ENCODE measurements at places on chromosomes 11 and 22.

GRCh38 chr11:134150195-134150903, 73.4 kb downstream of the NCAPD3 start:
- no peak for DNase-seq

- DNase-seq, result no peak
Observed at GRCh38 chr11:75558939-75559843, 2.9 kb upstream of the SERPINH1 start.

DNA sequence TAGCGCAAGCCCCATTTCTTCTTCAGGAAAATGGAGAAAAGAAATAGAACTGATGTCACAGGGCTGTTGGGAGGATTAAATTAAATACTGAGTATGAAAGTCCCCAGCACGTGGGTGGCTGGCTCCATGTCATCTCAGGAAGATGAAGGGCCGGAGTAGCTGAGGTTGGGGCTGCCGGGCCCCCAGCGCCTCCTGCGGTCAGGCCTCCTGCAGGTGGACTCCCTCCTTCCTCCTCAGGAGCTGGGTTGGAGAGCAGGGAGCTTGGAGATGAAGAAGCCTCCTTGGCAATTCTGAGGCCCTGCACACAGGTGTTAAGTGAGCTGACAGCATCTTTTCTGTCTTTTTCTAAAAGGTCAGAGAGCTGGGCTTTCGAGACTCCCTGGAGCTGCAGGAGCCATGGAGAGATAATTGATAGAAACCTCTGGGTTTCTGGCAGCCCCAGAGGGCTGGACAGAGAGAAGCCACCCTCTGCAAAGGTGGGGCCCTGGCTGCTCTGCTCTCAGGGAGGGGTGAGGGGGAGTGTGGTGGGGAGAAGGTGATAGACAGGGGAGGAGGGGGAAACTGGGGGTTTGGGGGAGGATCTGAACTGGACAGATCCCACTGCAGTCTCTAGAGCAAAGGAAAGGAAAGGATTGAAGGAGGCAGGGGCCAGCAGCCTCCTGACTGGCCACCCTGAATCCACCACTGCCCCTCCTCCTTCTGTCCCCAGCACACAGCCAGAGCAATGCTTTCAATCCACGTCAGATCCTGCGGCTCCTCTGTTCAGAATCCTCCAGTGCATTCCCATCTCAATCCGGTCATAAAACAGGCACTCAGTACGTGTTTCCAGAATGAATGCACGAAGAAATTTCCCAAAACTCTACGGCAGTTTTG, 210.8 kb downstream of the CEP164 start:
- DNase-seq, result no peak

- no peak for DNase-seq
Observed at GRCh38 chr11:93591247-93591898, 48.2 kb upstream of the SMCO4 start.

- no peak for DNase-seq
Observed at GRCh38 chr11:34671946-34672345, 51.1 kb downstream of the EHF start.

GRCh38 chr11:47711816-47712215, 3.4 kb downstream of the AGBL2 start:
- no peak for DNase-seq

DNA sequence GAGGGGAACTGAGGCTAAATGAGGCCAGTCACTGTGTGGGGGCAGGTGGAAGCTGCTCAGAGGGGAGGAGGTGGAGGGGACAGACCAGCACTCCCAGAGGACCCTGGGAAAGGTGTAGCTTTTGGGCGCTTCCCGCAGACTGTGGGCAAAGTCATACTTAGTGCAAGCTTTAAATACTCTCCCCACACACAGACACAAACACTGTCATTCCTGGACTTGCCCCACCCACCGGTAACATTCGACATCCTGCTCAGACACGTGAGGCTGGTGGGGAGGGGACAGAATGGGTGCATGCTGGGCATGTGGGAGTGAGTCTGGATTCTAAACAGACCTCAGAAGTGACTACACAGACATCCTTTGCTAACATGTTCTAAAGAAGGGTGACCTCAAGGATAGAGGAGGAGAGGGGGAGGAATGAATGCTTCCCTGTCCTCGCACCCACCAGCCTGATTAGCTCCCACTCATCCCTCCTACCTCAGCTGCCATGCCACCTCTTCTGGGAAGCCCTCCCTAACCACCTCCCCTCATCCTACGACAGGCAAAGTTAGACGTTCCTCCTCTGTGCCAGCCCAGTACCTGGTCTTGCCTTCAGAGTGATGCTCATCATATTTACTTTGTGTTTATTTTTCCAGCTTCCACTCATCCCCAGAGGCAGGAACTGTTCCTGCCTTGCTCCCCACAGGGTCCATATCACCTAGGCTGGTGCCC, 22.2 kb downstream of the TSKU start:
- DNase-seq, result no peak

DNA sequence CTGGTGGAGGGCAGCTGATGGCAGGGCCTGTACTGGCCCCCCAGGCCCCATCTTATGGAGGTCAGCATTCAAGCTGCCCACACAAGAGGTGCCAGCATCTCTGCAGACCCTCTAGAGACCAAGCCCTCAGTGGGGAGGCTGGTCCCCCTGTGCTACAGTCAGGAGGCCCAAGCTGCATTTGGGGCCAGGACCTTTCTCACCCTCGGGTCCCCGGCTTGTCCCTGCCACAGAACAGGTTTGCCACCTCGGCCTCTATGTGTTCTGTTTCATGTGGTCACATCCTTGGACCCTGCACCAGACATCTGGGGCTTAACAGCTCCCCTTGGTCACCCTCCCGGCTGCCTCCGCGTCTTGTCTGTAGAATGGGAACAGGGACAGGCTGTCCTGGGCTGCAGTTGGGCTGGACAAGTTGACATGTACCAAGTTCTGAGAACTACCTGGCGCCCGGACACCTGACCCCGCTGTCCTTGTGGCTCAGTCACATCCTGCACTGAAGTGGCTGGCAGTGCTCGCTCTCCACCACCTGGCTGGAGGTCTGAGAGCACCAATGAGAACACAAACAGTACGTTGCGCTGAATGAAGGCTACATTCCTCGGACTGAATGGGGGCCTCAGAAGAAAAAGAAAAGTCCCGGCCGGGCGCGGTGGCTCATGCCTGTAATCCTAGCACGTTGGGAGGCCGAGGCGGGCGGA, 2.7 kb upstream of the PLXNB2 start:
- no peak for DNase-seq

DNA sequence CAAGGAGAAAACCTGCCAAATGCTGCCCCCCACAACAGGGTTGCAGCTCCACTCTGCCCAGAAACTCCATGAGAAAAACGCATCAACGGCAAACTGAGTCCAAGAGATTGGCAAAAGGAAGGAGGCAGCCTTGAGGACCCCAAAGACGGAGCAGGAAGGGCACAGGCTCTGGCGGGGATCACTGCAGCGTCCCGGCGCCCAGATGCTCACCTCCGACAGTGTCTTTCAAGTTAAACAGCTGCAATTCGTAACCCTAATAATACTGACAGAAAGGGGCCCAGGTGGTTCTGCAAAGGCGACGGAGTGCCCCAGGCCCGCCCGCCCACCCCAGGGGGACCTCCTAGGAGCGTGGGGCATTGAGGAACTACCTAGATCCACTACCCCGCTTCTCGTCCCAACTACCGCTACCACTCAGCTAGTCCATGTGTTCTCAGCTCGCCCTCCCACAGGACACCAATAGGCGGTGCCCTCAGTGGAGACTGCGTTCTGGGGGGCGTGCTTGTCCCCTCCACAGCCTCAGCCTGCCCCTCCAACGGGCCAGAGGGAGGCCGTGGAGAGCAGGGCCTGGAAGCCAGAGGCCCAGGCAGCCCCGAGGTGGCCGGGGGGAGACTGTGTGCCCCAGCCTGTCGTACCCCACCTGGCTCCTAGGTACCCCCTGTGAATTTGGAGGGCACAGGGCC, 127.4 kb downstream of the PHF21B start:
- DNase-seq, result no peak

DNA sequence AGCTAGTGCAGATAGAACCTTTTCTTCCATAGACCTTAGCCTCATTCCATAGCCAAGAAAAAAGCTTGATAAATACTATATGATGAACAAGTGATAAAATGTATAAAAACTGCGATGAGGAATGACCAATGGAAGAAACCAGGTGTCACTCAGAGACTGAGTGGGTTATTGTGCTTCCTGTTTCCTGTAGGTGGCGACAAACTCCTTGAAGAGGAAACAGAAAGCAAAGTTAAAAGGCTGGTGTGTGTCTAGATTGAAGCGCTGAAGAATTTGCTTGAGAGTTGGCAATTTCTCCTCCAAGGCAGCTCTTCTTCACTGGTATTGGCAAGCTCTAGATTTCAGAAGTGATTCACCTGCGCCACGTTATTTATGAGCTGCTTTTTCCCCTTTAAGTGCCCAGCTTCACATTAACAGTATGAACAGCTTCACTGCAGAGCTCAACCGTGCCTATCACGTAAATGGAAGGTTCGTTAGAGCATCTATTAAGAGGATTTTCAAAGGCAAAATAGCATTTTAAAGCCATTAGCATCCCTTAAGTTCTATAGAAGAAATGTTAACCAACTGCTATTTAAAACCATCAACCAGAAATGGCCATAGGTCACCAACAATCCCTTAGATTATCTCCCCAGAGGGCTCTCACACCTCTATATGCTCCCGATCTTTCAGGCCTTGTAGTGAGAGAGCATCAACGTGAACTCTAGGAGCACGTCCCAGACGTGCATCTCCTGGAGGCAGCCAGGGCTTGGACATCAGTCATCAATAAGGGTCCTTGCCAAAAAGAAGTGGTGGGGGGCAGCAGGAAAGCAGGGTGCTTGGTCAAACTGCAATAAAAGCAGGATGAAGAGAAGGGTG, 179.4 kb downstream of the CADM1 start:
- DNase-seq, result peak; percentile 53

- DNase-seq, result no peak
Observed at GRCh38 chr11:32153747-32154146, 62.9 kb downstream of the RCN1 start.

DNA sequence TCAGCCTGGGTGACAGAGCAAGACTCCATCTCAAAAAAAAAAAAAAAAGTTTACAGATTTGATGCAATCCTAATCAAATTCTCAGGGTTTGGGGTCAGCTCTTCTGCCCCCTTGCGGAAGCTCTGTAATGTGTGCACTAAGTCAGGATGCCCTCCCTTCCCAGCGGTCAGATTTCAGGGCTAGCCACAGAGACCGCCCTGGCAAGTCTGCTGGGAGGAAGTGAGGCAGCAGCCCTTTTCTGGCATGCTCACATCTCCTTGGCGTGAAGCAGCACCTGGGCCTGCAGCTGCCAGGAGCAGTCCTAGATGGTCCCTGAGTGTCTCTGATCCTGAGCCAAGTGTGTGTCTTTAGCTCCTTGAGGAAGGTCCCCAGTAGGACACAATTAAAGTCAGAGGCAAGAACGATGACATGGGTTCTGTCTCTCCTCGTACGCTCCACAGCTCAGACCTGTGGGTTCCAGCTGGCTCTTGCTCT, 10.9 kb upstream of the APOBEC3C start:
- DNase-seq, result peak; percentile 84

- DNase-seq, result no peak
Observed at GRCh38 chr22:26744892-26745808, 87.8 kb downstream of the MIAT start.

GRCh38 chr11:120310870-120311269, 14.2 kb upstream of the TLCD5 start:
- DNase-seq, result no peak

GRCh38 chr11:84384731-84385130, 1098.6 kb upstream of the CCDC90B start:
- DNase-seq, result peak; percentile 17

DNA sequence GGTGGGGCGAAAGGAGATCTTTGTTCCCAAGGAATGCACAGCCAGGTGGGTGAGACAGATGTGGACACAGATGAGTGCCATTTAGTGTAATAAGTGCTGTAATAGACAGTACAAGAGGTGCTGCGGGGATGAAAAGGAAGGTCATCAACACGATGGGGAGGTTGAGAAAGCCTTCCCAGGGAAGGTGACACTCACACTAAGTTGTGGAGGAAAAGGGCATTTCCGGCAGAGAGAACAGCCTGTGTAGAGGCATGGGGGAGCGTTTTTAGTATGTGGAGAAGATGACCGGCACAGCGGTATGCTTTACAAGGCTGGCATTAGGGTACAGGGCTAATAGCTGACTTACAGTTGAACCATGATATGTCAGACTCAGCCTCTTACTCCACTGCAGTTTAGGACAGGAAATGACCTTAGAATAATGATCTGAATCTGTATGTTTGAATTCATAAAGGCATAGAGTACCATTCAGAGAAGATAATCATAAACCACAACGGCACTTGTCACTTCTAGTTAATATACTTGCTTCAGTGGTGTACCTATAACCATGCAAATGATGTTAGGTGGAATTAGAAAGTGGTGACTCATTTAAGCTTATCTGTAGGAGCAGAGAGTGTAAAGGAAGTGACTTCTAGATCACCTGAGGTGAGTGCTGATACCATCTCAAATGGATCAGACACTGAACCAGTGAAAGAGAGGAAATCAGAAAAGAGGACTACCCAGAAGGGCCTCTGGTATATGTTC, 60.6 kb downstream of the FAM83F start:
- DNase-seq, result peak; percentile 83

DNA sequence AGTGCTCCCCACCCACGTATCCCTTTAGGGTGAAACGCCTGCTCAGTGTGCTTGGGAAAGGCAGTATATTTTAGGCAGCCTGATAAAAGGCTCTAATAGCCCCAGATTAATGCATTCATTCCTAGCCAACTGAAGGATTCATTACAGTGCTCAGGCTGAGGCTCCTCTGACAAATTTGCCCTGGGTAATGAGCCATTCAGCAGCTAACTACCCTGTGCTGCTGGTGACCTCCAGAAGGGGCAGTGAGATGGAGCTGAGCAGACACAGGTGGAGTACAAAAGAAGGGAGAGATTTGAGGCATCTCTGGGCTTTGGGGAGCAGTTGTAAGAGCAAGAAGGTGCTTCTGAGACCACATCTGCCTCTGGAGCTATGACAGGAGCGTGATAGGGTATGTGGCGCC, 817.0 kb downstream of the NTM start:
- no peak for DNase-seq

GRCh38 chr11:8802251-8802650, 108.7 kb upstream of the AKIP1 start:
- no peak for DNase-seq

GRCh38 chr11:16909359-16910035, 104.7 kb downstream of the PLEKHA7 start:
- no peak for DNase-seq

GRCh38 chr22:50724616-50725015, 13.4 kb upstream of the ACR start:
- no peak for DNase-seq

DNA sequence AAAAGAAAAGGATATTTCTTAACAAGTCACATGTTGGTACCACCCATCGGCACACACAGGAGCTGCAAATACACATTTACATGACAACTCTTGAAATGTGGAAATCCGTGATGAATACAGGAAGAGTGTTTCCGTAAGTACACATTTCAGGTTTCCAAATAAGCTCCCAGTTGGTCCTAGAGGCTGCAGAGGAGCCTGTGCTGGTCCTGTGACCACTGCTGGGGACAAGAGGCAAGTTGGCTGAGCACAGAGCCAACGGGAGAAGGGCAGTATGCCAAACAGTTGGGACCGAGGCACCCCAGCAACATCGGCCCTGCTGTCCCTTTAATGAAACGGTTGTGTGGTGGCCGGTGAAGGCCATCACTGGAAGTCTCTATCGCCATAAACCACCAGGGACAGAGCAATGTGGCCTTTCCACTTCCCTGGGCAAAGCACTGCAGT, 38.5 kb upstream of the ARFGAP3 start:
- DNase-seq, result no peak

DNA sequence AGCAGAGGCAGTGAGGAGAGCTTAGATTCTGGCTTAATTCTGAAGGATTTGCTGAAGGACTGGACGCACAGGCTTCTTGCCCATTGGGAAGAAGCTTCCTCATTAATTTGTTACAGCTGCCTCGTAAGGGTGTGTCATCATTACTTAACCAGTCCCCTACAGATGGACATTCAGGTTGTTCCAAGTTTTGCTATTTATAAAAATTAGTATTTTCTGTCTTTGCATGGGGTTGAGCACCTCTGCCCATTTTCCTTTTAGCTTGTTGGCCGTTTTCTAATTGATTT, 38.1 kb downstream of the CAPN1 start:
- DNase-seq, result no peak

Data from CD4-positive, alpha-beta T cell treated with Interleukin-15 for 4 hours (primary cell).